H7 (cell line): ENCODE measurements at places on chromosomes 3 and 15.

GRCh38 chr3:101643009-101643844 is 33.7 kb downstream of the ZBTB11 start:
- no peak for DNase-seq

GRCh38 chr3:190864002-190864401 is 1.5 kb upstream of the GMNC start:
- no peak for DNase-seq

DNA sequence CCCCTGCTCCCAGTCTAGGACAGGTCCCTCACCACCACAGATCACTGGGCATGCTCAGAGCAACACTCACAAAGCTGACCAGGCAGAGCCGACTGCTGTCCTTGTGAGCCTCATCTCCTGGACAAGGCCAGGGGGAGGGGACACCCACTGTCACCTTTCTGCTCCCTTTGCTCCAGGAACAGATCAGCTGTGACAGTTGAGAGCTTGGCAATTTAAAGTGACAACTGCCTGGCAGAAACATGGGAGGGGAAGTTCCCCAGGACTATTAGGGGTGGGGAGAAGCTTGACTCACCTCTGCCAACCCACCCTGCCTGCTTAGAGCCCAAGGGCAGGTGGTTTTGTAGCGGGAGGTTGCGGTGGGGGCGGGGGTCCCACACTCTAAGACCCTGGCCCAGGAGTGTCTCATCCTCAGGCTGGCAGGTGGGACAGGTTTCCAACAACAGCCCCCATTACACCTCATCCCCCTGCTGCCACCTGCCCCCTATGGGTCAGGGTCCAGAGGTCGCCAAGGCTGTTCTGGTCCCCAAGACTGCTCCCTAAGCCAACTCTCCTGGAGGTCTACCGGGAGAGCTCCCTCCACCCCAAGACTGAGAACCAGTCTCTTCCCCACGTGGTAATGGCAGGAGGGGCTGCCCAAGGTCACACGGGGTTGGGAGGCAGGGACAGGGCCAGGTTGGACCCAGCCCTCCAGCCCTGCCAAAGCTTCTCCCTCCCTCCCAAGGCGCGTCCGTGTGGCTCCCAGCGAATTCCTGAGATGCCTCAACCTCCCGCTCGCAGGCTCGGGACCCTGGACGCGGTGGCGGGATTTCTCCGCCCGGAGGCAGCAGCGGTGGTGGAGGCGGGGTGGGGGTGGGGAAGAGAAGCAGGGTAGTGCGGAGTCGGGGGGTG is 80.4 kb downstream of the IQSEC1 start:
- peak; percentile 92 for DNase-seq

GRCh38 chr3:127612966-127613365 is 14.8 kb downstream of the MCM2 start:
- no peak for DNase-seq

GRCh38 chr3:31268868-31269267 is 263.9 kb upstream of the STT3B start:
- DNase-seq = no peak

- DNase-seq = no peak
Observed at GRCh38 chr15:64687172-64687571, 88.2 kb downstream of the RBPMS2 start.

- no peak for DNase-seq
Observed at GRCh38 chr15:29693225-29693624, 129.0 kb downstream of the TJP1 start.
